NCI-H1436 treated with DMSO at 0.1 percent for 48 hours (cell line): ENCODE measurements at places on chromosomes 5 and 9.

GRCh38 chr5:158430798-158431167, 571.8 kb upstream of the CLINT1 start:
- DNase-seq: no peak

GRCh38 chr9:5425006-5425628, 12.6 kb downstream of the PLGRKT start:
- peak; percentile 2 for DNase-seq

DNA sequence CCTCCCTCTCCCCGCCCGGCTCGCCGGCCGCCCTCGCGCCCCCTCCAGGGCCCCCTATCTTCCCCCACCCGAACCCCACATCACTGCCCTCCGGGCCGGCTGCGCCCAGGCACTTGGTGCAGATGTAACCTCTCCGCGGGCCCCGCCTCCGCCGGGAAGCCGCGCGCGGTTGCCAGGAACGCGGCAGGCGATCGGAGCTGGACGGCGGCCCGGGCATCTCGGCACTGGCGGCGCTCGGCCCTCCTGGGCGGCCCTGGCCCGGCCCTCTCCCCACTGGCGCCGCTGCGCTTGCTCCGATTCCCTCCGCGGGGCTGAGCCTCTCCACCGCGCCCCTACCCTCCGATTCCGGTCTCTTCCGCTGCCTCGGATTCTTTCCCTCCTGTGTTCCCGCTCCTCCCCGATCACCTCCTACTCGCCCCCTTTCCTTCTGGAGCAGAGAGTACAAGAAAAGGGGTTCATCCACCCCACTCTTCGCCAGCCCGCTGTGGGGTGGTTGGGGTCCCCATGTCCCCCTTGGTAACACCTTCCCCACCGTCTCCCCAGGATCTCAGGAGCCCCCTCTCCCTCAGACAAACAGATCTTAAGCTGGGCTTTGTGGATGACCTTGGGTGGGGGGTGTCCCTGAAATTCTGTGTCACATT, 70.6 kb downstream of the C9orf50 start:
- DNase-seq: no peak

- no peak for DNase-seq
Measured at GRCh38 chr9:34256987-34257585, 72.0 kb downstream of the KIF24 start.

DNA sequence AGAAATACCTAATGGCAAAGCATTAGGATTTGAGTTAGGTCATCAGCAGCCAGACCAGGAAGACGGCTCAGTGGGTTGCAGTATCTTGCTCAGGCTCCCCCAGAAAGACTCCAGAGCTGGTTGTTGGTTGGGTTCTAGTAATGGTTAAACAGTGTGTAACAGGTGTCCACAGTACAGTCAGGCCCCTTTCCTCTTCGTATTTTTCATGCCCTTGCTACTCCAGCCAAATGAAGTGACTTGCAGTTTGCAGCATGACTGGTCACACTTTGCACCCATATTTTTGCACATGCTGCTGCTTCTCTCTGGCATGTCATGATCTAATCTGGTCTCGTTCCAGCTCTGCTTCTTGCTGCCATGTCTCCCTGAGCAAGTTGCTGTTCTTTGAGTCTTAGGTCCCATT, 60.6 kb upstream of the TRPC7 start:
- DNase-seq: no peak

- DNase-seq: no peak
Measured at GRCh38 chr5:134541736-134542376, 16.4 kb downstream of the JADE2 start.

GRCh38 chr5:75736273-75736672, 19.0 kb upstream of the POC5 start:
- DNase-seq: no peak

DNA sequence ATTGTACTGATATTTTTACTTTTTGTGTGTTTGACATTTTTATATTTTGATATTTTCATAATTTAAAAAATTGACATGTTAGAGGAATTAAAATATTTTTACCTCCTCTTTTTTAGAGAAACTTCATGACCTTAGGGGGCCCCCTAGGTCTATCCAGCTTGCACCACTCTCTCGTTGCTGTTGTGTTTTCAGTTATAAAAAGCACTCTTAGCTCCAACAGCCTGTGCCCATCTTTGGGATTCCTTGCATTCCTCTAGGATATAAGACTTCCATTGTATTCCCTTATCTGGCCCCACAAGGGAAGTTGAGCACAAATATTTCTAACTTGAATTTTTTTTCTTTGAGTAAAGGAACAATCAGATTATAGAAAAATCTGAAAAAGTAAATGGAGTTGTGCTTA, 245.3 kb downstream of the SH3GL2 start:
- DNase-seq: no peak

DNA sequence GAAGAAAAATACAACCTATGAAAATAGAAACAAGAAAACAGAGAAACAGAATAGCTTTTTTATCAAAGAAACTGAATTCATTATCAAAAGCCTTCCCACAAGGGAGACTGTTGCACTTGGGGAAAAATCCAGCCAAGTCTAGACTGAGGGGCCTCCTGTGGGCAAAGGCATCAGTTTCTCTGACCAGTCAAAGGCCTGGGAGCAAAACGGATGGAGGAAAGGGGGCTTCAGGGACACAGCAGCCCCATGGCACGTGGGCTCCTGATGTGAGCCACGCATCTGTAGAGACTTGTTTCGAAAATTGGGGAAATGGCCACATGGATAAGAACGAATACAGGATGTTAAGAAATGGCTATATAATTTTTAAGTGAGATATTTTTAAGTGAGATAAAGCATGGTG, 21.1 kb downstream of the ZDHHC11B start:
- no peak for DNase-seq

GRCh38 chr5:93281980-93282772, 298.8 kb downstream of the NR2F1-AS1 start:
- DNase-seq: no peak

DNA sequence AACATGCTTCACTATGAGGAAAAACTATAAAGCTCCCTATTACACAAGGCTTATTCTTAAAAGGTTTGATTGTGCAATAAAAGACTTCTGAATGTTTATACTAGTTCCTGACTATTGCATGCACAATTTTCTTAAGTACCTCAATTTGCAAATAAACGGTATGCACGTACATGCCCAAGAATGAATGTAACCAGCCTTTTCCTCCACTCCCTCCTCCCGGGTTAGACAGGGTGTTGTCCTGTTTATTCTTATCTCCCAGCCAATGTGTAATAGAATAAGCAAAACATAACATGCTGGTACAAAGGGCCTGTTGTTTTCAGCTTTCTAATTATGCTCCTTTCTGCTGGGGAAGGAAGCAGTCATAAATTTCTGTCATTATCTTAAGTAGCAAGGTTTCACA, 79.1 kb downstream of the AOPEP start:
- peak; percentile 78 for DNase-seq

GRCh38 chr9:11558043-11558442, 945.2 kb upstream of the PTPRD start:
- DNase-seq: no peak

DNA sequence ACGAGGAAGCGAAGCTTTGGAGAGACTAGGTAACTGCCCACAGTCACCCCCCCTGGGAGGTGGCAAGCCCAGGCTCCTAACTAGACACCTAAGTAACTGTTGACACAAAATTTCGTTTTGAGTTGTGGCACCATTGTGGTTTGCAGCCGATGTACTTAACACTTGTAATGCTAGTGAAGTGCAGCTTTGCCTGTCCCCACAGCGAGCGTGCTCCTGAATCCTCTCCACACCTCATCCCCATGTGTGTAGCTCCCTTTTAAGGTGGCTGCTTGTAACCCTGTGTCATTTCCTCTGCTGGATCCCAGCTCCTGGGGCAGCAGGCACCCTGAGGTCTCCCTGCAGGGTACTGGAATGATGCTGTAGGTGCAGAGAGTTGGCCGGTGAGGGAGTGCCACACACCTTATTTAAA, 114.9 kb downstream of the TRIO start:
- no peak for DNase-seq

DNA sequence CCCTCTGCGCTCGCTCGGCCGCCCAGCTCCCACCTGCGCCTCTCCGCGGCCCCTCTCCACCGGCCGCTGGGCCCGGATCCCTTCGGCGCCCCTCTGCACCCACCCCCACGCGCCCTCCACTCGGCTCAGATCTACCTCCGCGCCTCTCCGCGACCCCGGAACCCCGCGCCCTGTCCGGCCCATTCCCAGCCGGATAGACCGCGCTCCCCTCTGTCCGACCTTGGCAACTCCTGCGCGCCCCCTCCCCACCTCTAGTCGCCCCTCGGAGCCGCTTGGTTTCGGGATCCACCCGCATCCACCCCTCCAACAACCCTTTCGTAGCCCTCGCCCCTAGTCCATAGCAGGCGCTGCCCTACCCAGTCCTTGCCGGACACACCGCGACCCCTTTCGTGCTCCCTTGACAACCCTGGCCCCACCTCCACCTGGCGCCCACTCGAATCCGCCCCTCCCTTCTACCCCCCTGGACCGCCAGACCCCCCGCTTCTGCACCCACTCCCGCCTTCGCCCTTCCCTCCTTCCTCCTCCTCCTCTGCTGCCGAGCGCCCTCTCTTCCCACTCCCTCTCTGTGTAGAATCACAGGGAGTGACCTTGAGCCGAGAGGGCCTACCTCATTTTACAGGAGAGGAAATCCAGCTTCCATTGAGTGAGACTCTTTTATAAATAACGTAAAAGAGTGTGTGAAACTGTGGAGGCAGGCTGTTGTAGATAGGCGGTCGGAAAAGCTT, 525 bp upstream of the AK3 start:
- no peak for DNase-seq

GRCh38 chr5:155147222-155147621, 133.7 kb downstream of the KIF4B start:
- DNase-seq: no peak

DNA sequence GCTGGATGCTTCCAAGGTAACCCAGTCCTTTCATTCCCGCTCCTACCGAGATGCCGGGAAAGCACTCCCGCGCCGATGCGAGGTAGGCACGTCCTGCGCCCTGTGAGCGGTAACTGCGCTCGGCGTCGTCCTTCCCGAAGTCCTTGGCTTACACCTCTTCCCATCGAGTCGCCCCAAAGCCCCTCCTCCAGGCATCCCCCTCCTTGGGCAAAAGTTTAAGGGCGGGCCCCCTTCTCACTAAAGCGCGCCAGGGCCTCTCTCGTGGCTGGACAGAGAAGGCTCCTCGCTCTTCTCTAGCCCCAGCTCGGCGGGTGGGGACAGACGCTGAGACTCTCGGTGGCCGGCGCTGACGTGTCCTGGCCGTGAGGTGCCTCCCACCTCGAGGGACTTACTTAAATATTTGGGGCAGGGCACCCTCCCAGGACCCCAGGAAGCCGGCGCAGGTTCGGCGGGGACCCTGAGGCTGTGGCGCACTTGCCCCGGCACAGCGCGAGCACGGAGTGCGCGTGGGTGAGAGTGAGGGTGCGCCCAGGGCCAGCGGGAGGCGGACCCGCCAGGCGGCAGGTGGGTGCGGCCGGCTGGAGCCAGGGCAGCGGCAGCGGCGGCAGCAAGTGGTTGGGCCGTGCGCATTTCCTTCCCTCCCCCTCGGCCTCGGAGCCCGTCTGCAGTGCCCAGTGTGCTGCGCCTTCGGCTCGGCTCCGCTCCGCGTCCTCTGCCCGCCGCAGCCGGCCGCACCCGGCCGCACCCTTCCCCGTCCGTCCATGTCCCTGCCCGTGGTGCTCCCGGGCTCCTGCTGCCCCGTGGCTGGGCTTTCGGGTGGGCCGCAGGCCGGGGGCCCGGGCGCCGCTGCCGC, at the start of gene ENTREP1:
Gene ENTREP1, plus strand, starts transcription at position 667 of the 853 bp plus-strand sequence. Its CDS starts 95 bp downstream, at position 762.
- peak; percentile 31 for DNase-seq

- no peak for DNase-seq
Measured at GRCh38 chr9:78443946-78444345, 147.0 kb downstream of the PSAT1 start.

DNA sequence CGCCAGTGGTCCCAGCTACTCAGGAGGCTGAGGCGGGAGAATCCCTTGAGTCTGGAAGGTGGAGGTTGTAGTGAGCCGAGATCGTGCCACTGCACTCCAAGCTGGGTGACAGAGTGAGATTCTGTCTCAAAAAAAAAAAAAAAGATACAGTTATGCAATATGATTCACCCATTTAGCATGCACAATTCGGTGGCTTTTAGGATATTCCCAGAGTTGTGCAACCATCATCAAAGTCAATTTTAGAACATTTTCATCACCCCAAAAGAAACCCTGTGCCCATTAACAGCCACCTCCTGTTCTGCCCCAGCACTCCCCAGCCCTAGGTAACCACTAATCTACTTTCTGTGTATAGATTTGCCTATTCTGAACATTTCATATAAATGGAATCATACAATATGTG, 4.3 kb upstream of the DHFR start:
- no peak for DNase-seq

- DNase-seq: no peak
Measured at GRCh38 chr5:56319526-56320181, 86.5 kb upstream of the ANKRD55 start.

GRCh38 chr9:132645711-132646110, 24.1 kb downstream of the DDX31 start:
- no peak for DNase-seq

DNA sequence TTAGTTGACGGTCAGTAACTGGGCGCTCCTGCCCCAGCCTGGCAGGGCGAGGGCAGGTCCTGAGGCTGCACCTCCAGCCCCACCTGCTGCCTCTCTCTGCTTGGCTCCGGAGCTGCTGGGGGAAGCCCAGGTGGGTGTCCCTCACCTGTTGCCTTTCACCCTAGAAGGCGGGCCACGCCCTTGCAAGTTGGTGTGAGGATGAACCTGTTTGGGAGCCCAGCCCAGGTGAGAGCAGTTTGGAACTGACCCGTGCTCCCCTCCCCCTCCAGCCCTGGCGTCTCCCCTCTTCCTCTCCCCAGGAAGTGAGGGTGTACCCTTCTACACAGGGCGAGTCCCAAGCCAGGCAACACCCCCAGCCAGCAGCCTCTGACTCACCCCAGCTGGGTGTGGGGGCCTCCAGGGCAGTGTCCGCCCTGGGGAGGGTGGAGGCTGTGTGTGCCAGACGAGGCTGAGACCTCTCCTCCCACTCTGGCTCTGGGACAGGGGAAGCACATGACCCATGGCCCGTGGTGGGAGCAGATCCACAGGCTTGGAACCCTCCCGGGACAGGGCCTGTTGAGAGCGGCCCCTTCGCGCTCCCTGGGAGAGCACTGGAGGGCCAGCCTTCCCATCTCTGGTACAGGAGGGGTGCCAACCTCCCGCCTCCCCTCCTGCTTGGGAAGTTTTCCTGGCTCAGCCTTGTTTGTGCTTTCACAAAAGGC, 10.4 kb downstream of the LRRC8A start:
- DNase-seq: no peak

DNA sequence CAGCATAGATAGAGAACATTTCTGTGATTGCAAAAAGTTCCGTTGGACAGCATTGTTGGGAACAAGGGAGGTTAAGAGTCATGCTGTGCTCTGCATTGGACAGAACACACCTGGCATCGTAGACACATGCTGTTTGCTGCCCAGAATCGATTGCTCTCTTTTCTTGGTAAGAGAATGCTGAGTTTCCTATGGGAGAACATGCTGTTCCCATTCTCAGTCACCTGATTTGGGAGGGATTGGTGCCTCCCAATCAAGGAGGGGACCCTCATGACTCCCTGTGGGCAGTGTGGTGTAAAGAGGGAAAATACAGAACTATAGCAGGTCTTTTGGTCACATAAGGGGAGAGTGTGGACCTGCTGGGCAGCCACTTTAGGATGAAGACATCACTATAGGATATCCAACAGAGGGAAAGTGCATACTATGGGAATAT, 555.4 kb upstream of the CLINT1 start:
- DNase-seq: no peak
